ENCODE measurements at places on chromosomes 6 and 20. TPM values are rescaled to one million over a fixed set of nuclear protein-coding genes. Genes with fewer than 3 reads are reported as not detected.

The LAMA5 gene
- 42.9 TPM for total RNA-seq

The TSPO2 gene
- 0.61 TPM for total RNA-seq

The RPS6KA2 gene
- total RNA-seq = 18.1 TPM

The BFSP1 gene
- 0.24 TPM for total RNA-seq

The MMP24 gene
- 0.98 TPM for total RNA-seq

The PPT2 gene
- 8.1 TPM for total RNA-seq

DNA sequence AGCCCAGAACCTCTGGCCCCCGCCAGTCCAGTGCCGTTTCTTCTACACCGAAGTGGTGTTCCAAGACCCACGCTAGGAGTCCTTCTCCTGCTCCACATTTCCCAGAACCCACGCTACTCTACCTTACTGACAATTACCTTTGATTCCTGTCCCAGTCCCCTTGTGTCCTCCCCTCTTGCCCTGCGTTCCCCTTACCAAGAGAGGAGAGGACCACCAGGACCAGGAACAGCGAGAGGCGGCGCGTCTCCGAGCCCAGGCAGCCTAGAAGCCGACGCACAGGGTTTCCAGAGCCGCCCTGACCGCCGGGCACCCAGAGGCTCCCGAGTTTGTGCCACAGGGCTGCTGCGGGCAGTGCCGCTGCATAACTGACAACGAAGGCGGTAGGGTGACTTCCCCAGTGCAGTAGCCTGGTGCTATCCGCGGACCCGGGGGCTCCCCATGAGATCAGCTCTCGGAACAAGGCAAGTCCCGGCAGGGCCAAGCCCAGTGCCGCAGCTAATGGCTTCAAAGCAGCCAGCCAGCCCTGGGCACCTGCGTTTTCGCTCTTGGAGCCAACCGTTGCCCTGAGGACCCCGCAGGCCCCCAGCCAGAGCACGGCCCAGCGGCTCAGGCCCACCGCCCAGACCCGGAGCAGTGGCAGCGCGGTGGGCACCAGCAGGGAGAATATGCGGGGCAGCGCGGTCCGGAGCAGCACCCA is 512 bp downstream of the TAP1 start:
- no peaks in the 10 kb centered on the region for H3K4me1 ChIP-seq
- peak overlapping the region; percentile 99 for H3K27ac ChIP-seq
- H3K4me3 ChIP-seq = peak overlapping the region; percentile 98
- H3K36me3 ChIP-seq = peaks cover 12% of the 10 kb centered on the region
- H3K27me3 ChIP-seq = no peaks in the 10 kb centered on the region
- DNase-seq = peak; percentile 65

DNA sequence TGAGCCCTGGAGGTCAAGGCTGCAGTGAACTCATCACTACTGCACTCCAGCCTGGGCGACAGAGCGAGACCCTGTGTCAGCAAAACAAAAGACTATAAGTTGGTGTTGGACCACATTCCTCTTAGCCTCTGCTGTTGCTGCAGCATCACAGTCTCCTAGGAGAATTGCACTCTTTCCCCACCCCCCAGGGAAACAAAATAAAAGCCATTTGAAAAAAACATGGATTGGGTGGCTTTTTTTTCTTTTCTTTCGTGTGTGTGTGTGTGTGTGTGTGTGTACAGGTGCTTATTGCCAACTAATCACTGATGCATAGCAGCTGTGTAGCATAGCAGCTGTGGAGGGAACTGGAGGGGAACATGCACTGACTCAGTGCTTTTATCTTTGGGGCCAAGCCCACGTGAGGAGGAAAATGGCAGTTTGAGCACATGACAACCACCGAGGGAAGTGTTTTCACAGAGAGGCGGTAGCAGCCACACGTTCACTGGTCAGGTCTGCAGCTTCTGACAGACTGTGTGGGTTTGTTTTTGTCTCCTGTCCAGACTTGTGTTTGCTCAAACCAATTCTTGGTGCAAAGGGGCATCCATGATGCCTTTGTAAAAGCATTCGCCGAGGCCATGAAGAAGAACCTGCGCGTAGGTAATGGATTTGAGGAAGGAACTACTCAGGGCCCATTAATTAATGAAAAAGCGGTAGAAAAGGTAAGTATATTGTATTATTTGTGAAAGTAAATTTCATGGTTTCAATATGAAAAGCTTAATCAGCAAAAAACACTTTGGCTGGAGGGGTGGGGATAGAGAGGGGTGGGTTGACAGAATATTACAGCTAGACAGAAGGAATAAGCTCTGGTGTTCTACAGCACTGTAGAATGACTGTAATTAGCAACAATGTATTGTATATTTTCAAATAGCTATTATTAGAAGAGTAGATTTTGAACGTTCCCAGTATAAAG is 27.7 kb downstream of the ALDH5A1 start:
- no peaks in the 10 kb centered on the region for H3K36me3 ChIP-seq
- H3K27ac ChIP-seq = no peak overlapping the region
- no peaks in the 10 kb centered on the region for H3K27me3 ChIP-seq
- no peak for DNase-seq
- no peak overlapping the region for H3K4me3 ChIP-seq
- H3K4me1 ChIP-seq = no peaks in the 10 kb centered on the region

DNA sequence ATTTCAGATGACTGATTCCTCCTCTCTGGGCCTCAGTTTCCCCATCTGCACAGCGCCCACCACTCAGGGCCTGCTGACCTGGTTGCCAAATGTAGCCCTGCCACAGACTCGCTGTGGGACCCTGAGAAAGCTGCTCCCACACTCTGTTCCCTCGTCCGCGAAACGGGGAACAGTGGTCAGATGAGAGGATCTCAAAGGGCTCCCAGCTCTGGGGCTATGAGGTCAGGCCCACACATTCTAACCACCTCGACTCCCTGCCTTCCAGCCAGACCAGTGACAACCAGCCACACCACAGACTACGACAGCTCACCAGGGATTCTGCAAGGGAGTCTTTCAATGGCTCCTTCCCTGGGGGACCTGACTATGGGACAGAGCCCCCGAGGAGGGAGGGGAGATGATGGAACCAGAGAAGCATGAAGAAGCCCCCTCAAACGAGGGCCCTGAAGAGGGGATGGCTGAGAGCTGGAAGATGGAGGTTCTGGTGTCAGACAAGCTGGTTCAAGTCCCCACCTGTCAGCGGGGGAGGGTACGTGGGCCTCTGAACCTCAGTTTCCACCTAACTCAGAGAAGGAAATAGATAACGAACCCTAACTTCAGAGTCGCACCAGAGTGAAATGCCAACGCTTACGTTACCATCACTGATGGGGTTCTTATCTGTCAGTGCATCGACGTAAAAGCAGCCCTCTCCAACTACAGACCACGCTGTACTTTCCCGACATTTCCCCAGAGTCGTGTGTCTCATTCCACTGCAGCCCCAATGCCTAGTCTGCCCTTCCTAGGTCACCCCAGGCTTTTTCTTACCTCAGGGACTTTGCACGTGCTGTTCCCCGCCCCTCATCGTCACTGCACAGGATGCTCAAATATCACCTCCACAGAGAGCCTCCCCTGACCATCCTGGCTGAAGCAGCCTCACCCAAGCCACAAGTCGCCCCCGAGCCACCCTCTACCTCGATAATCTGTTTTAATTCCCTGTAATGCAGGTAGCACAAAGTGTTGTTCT is 60.5 kb downstream of the PREX1 start:
- no peak overlapping the region for H3K27ac ChIP-seq
- no peaks in the 10 kb centered on the region for H3K4me1 ChIP-seq
- no peaks in the 10 kb centered on the region for H3K27me3 ChIP-seq
- no peaks in the 10 kb centered on the region for H3K36me3 ChIP-seq
- no peak overlapping the region for H3K4me3 ChIP-seq

DNA sequence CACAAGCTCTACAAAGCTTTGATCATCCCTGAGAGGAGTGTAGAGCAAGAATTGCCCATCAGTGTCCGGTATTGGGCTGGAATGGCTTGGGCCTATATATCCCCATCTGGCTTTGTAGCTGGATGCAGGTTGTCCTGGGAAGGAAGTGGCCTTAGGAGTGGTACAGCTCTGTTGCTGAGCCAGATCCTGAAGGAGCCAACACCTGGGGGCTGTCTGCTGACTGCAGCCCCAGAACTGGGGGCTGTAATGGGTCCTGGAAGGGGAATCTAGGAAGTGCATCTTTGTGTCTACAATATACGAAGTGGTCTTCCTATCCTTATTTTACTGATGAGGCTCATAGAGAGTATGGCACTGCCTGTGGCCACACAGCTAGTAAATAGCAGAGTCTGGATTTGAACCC is 145.9 kb downstream of the CDC5L start:
- H3K4me3 ChIP-seq = no peak overlapping the region
- no peaks in the 10 kb centered on the region for H3K36me3 ChIP-seq
- H3K4me1 ChIP-seq = no peaks in the 10 kb centered on the region
- H3K27me3 ChIP-seq = no peaks in the 10 kb centered on the region

- no peak overlapping the region for H3K4me3 ChIP-seq
- H3K27ac ChIP-seq = no peak overlapping the region
- no peaks in the 10 kb centered on the region for H3K36me3 ChIP-seq
- no peaks in the 10 kb centered on the region for H3K27me3 ChIP-seq
- H3K4me1 ChIP-seq = no peaks in the 10 kb centered on the region
Observed at GRCh38 chr6:73955800-73956199, 259.8 kb downstream of the CD109 start.

- no peaks in the 10 kb centered on the region for H3K36me3 ChIP-seq
- no peaks in the 10 kb centered on the region for H3K4me1 ChIP-seq
- no peak for DNase-seq
- peak overlapping the region; percentile 33 for H3K4me3 ChIP-seq
Observed at GRCh38 chr6:136038531-136038930, 187.0 kb downstream of the PDE7B start.

DNA sequence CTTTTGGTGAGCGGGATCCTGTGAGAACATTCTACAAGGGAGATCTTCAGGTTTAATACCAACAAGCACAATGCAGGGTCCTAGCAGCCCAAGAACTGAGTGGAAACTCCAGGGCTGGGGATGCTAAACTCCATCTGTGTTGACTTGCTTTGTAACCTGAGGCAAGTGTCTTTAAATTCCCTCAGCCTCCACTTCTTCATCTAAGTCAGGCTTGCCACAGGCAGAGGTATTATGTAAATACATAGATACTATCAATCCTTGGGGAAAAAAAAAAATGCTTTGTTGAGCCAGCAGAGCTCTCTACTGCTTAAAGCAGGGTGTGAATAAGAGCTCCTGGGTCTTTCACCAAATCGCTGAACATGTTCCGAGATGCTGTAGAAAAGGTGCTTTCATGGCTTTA is 114.2 kb upstream of the PHACTR1 start:
- H3K27ac ChIP-seq = no peak overlapping the region
- H3K4me1 ChIP-seq = no peaks in the 10 kb centered on the region
- H3K4me3 ChIP-seq = no peak overlapping the region
- no peaks in the 10 kb centered on the region for H3K36me3 ChIP-seq
- no peak for DNase-seq

GRCh38 chr6:137744877-137745276 is 122.2 kb upstream of the TNFAIP3 start:
- no peak overlapping the region for H3K4me3 ChIP-seq

DNA sequence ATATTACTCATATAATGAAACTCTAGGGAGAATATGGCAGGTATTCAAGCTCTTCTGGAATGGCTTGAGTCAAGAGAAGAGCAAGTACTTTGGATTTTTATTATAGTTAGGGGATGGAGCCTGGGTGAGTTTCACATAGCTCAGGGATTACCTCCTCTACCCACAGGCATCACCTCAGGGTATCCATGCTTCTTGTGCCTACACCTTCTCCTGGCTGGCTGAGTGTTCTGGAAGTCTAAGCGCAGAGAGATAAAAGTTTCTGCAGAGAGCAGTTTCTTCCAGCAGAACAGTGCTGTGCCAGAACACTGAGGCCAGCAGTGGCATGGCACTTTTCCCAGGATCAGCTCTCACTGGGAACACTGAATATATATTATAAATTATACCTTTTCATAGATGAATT is 199.7 kb upstream of the KCNQ5 start:
- H3K27me3 ChIP-seq = no peaks in the 10 kb centered on the region
- H3K4me3 ChIP-seq = no peak overlapping the region
- no peak overlapping the region for H3K27ac ChIP-seq
- H3K36me3 ChIP-seq = no peaks in the 10 kb centered on the region

- H3K27ac ChIP-seq = no peak overlapping the region
- no peaks in the 10 kb centered on the region for H3K27me3 ChIP-seq
- H3K4me3 ChIP-seq = no peak overlapping the region
- no peak for DNase-seq
- no peaks in the 10 kb centered on the region for H3K4me1 ChIP-seq
- no peaks in the 10 kb centered on the region for H3K36me3 ChIP-seq
Observed at GRCh38 chr6:149053848-149054558, 263.5 kb upstream of the TAB2 start.

DNA sequence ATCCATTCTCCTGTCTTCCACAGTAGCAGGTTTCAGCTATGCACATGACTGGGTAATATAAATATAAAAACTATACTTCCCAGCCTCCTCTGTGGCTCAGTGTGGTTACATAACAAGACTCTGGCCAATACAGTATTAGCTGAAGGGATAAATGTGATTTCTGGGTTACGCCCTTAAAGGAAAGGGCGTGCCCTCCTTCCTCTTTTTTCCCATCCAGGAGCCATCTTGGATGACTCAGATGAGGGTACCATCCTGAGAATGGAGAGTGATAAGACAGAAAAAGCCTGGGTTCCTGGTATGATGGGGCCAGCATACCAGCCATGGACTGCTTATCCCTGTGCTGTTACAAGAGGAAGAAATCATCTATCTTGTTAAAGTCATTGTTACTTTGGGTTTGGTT is 123.3 kb downstream of the NFATC2 start:
- H3K4me1 ChIP-seq = peaks cover 1% of the 10 kb centered on the region
- H3K4me3 ChIP-seq = no peak overlapping the region
- DNase-seq = no peak

GRCh38 chr6:2986722-2987221 is 12.9 kb upstream of the NQO2 start:
- H3K27me3 ChIP-seq = no peaks in the 10 kb centered on the region
- no peaks in the 10 kb centered on the region for H3K36me3 ChIP-seq
- H3K4me3 ChIP-seq = no peak overlapping the region
- no peak overlapping the region for H3K27ac ChIP-seq
- DNase-seq = peak; percentile 36

DNA sequence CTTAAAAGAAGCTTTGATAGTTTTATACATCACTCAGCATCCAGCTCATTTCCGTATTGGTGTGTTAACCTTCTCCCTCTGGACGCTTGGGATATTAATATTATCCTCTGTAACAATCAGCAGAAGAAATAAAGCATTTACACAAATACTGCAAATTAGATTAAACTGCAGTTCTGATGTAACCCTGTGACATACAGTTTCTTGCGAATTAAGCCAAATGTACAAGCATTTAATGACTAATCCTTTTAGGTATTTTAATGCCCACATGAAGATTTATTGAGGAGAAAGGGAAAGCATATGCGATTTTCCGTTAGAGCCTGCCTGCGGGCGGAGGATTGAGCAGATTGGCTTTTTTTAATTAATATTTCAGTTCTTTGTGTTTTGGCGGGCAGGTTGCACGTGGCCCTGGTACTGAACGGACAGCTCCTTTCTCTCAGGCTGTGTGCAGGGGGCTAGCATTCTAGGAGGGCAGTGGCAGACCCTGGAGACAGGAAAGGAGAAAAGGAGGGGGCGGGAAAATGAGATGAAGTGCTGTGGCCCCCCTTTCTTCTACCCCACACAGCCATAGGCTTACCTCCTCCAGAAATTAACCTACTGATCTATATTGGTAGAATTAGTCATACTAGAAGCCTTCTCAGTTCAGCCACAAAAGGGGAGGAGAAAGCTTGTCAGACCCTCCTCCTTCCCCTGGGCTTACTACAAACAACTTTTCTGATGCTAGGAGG is 14.1 kb upstream of the TFAP2D start:
- H3K4me3 ChIP-seq = no peak overlapping the region
- no peaks in the 10 kb centered on the region for H3K27me3 ChIP-seq
- no peaks in the 10 kb centered on the region for H3K4me1 ChIP-seq
- H3K27ac ChIP-seq = no peak overlapping the region
- no peaks in the 10 kb centered on the region for H3K36me3 ChIP-seq

- DNase-seq = no peak
- no peaks in the 10 kb centered on the region for H3K27me3 ChIP-seq
- no peak overlapping the region for H3K4me3 ChIP-seq
- no peak overlapping the region for H3K27ac ChIP-seq
Observed at GRCh38 chr6:30810813-30811339, 66.5 kb upstream of the IER3 start.
